NCI-H1436 (cell line): ENCODE measurements at places on chromosomes 7 and 10.

GRCh38 chr10:28722065-28722803 is 44.9 kb downstream of the BAMBI start:
- peak; percentile 60 for DNase-seq

GRCh38 chr7:133391206-133391605 is 138.3 kb downstream of the EXOC4 start:
- no peak for DNase-seq

- no peak for DNase-seq
These were observed 21.0 kb downstream of the ZCCHC24 start for GRCh38 chr10:79424221-79425073.

DNA sequence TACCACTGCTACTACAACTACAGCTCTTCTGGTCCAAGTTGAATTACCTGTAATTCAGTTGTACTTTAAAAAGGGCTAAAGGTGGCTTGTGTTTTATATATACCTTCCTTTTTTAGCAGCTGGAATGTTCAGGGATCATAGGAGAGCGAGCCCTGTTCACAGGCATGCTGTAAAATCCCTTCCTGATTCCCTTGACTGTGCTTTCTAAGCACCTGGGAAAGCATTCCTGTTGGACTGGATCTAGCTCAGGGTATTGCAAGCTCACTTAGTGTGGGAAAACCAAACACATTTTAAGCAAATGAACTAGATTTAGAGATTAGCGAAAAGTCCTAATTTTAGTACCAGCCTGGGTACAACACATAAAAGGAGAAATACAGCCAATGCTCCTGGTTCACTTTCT is 31.5 kb downstream of the BPGM start:
- DNase-seq: no peak

DNA sequence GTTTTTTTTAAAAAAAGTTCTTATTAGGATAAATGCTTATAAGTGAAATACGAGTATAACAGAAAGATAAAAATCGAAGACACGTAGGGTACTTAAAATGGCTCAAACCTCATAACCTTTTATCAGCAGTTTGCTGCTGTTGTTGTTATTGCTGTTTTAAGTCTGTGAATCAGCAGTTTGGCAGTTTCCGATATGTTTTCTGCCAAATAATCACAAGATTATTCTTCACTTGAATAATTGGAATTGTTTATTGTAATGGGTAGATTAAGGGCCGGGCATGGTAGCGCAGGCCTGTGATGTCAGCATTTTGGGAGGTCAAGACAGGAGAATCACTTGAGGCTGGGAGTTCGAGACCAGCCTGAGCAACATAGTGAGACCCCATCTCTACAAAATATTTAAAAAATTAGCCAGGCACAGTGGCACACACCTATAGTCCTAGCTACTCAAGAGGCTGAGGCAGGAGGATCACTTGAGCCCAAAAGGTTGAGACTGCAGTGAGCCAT is 177.6 kb downstream of the VTI1A start:
- no peak for DNase-seq

DNA sequence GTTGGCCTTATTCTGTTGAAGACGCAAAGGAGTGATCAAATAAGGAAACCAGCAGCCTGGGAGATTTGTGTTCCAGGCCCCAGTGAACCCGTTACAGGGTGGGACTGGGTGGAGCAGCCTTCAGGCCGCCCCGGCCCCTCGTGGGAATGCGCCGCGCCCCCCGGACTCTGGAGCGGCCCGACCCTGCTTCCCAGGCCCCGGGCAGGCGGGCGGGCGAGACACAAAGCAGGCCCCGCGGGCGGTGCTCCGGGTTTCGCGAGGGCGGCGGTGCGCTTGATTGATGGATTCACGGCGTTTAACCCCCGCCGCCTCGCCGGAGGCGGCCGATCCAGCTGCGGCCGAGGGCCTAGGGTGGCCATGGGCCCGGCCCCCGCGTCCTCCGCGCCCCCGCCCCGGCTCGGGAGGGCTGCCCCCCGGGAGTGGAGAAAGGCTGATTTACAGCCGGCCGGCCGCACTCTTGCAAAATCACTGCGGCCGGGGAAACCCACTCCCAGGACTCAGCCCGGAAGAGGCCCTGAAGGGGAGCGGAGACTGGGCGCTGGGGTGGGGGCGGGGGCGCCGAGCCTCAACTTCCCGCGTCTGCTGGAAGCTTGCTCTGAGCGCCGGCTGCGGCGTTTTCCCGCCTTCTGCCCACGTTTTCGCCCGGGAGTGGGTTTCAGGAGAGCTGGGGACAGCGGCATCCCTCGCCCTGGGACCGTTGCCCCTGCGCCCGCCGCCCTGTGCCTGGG is 299.6 kb upstream of the NFE2L3 start:
- no peak for DNase-seq

GRCh38 chr7:12898004-12898403 is 210.6 kb downstream of the ARL4A start:
- no peak for DNase-seq

DNA sequence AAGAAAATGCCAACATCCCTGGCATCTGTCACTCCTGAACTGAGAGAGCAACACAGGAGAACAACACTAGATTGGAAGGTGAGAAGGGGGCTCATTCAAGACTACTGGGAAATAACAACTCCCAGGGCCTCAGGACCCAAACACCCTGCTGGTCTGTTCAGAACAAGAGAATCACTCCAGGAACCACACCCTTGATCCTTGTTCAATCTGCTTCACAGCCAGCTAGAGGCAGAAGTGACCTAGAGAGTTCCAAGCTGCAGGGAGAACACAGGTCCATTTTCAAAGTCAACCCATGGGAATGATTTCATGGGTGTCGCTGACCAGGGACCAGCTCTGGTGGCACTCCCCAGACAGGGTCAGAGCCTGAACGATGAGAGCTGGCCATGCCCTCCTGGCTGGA is 42.3 kb downstream of the LRRC20 start:
- DNase-seq: no peak

GRCh38 chr10:108638225-108638624 is 1285.1 kb downstream of the XPNPEP1 start:
- no peak for DNase-seq

GRCh38 chr10:34830217-34830822 is 15.2 kb upstream of the PARD3 start:
- no peak for DNase-seq
